Stimulated activated CD4-positive, alpha-beta T cell treated with anti-CD3 and anti-CD28 coated beads, Interleukin-15, amount 100 ng/mL, for 1 hour (primary cell): ENCODE measurements at places on chromosomes 1 and 21.

DNA sequence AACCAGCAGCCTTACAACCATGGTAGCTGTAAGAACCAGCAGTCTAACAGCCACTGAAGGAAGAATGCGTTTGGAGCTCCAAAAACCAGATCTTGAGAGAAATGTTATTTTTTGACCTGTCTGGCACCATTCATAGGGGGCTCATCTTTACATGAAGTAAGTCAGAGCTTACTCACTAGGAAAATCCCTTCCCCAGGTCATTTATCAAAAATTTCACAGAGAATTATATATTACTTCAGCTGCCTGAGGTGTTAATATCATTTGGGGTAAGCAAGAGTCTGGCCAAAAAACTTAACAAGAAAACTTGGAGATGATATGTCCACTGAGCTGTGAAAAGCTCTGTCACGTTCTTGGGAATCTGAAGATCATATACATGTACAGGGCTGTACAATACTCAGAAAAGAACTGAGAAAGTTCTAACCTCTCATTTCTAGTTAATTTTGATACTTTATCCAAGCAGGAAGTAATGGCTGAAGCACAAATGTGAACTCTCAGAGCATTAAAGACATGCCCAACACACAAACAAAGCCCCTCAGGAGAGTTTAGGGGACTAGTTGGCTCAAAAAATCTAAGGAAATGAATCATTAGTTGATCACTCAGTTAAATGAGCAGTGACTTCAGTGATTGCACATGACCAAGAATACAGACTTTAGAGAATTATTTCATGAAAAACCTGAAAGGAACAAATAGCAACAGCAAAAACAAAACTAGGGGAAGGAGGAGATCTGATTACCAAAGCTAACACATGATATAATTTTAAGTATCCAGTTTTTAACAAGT, 681.1 kb downstream of the LTN1 start:
- no peak for DNase-seq

DNA sequence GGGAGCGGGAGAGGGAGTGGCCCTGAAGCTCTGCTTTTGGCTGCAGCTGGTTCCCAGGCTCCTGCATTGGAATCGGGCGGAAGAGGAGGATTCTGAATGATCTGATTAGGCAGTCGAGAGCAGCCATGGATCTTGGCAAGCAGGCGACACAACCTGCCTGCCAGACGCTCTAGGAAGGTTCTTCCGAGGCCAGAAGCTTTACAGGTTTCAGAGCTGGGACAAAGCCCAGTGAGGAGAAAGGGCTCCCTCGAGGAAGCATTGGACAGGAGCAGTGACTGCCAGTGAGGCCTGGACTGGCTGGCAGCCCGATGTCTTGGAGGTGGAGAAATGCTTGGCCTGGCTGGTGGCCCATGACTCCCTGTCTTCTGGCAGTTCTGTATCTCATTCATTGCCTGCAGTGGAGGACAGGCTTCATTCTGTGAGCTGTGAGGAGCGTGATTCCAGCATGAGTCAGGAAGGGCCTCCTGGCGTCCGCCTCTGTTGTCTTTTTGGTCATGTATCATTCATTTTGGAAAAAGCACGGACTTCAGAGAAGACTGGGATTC, 132.7 kb upstream of the IPO9 start:
- DNase-seq = no peak

- no peak for DNase-seq
Measured at GRCh38 chr1:185406006-185406690, 89.1 kb upstream of the IVNS1ABP start.

DNA sequence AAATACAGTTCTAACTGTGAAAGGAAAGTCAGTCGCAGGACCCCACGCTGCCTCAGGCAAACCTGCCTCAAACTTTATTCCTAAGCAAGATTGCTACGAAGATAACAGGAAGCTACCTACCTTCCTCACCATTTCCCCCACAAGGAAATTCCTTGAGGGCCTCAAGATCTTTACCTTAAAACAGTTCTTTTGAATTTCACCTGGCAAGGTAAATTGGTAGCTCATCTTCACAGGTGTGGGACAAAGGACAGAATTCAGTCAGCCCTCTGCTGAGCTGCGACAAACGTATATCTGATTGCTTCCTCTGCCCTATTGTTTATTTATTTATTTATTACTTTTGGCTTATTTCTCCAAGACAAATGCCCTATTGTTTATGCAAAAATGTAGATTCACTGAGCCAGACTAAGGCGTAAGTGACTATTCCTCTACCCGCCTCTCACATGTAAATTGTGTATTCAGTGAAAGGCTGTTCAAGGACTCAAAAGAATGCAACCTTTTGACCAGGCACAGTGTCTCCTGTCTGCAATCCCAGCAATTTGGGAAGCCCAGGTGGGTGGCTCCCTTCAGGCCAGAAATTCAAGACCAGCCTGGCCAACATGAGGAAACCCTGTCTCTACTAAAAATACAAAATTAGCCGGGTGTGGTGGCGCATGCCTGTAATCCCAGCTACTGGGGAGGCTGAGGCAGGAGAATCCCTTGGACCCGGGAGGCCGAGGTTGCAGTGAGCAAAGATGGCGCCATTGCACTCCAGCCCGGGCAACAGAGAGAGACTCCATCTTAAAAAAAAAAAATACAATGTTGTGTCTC, 17.3 kb upstream of the PKNOX1 start:
- no peak for DNase-seq

GRCh38 chr1:236602171-236602570, 2.1 kb downstream of the HEATR1 start:
- no peak for DNase-seq

DNA sequence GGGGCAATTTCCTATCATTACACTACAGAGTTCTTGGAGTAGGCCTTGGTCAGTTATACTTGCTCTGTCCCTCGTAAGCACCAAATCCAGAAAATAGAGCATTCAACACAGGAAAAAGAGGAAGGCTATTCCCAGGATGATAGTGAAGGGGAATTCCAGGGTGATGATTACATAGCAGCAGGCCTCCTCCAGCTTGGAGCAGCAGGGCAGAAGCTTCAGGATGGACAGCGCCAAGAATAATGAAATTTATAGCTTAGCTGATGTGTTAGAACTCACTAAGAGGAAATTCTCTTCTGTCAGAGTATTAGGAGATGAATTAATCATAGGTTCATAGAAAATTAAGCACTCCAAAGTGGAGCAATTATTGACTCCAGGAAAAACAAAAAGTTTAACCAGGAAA, 10.8 kb upstream of the SMAP2 start:
- DNase-seq = no peak

DNA sequence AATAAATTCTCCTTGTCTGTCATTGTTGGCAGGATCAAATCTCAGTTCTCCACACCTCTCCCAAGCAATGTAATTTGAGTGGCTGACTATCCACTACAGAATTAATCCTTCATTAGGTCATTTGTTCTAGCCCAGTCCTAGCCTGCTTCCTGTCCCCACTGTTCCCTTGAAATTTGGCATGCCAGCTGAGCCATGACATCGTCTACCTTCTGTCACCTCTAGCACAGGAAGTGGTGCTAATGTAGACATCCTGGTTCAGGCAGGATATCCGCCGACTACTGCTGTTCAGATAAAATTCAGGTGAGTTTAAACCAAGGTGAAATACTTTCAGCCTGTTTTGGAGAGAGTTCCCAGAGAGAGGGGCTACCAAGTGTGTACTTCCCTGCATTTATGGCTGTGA, 5.9 kb downstream of the CHRM3 start:
- DNase-seq = no peak

- DNase-seq = no peak
Measured at GRCh38 chr1:164895026-164895912, 336.3 kb downstream of the PBX1 start.

- DNase-seq = no peak
Measured at GRCh38 chr1:197618061-197618460, 157.2 kb downstream of the DENND1B start.

DNA sequence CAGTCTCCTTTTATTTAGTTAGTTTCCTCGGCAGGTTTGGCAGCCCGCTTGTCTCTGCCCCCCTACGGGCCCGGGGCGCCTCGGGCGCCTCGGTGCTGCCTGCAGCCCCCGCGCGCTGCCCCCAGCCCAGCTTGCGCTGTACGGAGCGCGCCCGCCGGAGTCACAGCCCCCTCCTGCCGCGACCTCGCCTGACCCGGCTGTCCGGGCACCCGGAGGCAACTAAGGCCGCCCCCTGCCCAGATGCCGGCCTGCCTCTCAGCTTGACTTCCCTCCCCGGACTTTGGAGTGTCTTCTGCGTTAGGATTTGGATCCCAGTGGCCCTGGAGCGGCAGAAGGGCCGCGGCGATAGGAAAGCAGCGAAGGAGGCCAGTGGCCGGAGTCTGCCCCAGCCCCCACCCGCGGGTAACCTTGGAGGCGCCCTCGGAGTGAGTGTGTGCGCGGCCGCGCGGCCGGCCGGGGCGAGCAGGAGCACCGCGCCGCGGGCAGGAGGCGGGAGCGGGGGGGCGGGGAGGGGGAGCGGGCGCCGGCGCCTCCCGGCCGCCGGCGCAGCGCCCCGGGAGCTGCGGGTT, 7.6 kb downstream of the CDKN2C start:
- no peak for DNase-seq

GRCh38 chr1:96996001-96996400, 274.4 kb downstream of the PTBP2 start:
- DNase-seq = no peak

GRCh38 chr21:15722591-15723324, 7.0 kb upstream of the USP25 start:
- DNase-seq = no peak

DNA sequence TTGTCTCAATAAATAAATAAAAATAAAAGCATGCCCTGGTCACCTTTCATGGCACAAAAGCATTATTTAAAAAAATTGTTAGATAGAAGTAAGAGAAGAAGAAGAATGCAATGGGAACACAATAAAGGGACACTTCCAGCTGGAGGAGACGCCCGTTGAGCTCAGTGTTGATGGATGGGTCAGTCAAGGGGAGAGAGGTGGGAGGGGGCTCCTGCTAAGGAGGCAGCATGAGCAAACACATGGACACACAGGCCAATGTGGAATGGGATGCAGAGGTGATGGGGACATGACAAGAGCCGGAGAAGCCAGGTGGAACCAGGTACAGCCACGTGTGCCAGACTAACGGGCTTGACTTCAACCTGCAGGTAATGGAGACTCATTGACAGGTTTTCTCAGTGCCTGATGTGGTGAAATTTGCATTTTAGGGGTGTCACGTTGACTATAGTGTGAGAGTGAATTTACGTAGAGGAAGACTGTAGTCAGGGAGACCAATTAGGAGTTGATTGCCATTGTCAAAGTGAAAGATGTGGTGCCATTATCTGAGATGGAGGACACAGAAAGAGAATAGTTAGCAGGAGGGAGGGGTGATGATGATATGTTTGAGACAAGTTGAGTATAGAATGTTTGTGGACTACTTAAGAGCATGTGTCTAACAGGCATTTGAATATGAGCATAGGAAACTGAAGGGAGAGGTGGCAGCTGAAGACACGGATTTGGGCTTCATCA, 48.7 kb upstream of the ATP2B4 start:
- DNase-seq = no peak
